ENCODE measurements at places on chromosomes 5 and 9.

DNA sequence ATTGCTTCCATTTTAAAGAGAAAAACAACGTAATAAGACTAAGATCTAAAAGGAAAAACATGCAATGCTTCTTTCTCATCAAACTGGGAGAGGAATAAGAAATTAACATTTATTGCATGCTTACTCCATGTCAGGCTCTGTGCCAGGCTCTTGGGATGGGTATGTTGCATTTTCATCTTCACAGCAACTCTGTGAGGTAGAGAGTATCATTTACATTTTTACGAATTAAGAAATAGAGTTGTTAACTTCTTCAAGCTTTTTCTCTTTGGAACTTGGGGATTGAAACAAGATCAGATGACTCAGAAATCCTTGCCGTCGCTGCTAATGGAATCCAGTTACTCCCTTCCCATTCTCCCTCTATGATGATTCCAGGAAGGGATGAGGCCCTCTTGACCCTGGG lies 39.5 kb downstream of the PDE8B start:
- no peak for DNase-seq

DNA sequence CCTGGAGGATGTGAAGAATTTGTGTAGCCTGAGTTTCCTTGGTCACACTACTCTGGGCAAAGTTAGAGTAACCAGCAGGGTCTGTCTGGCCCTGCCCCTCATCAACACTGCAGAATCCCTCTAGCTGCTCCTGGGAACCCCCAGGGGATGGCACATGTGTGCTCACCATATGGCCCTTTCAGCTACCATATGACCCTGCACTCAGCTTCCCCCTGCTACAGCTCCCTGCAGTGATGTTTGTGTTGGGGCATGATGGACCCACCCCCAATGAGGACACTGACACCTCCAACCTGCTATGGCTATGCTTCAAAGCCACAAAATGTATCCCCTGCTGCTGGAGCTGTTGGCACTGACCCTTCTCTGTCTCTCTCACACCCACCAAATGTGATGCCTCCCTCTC lies 152.7 kb downstream of the SNX18 start:
- DNase-seq, result no peak

DNA sequence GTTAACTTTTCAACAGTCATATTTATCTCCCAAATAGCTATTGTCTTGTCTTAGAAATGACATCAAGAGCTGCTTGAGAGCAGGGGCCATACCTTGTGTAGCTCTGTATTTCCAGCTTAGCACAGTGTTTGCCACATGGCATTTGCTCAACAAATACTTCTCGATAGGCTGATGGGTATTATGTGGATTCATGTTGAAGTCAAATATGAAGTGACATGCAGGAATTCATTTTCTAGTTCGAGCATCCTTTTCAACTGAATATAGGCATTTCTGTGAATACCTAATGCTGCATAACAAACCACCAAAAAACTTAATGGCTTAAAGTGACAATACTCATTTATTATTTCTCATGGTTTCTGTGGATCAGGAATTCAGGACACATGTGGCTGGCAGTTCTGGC lies 125.6 kb downstream of the TLE1 start:
- DNase-seq, result no peak

- DNase-seq, result no peak
Measured at GRCh38 chr9:101427957-101428655, 7.5 kb downstream of the ALDOB start.

- DNase-seq, result no peak
Measured at GRCh38 chr5:78429332-78429980, 69.0 kb downstream of the SCAMP1 start.

GRCh38 chr5:127916885-127917573 lies 166.5 kb upstream of the SLC12A2 start:
- DNase-seq, result no peak
